Naive thymus-derived CD8-positive, alpha-beta T cell (primary cell): ENCODE measurements at places on chromosomes 4 and X.

GRCh38 chrX:16250296-16250695, 83.0 kb downstream of the MAGEB17 start:
- DNase-seq: no peak

- no peak for DNase-seq
Measured at GRCh38 chr4:128579154-128579853, 230.2 kb upstream of the JADE1 start.

DNA sequence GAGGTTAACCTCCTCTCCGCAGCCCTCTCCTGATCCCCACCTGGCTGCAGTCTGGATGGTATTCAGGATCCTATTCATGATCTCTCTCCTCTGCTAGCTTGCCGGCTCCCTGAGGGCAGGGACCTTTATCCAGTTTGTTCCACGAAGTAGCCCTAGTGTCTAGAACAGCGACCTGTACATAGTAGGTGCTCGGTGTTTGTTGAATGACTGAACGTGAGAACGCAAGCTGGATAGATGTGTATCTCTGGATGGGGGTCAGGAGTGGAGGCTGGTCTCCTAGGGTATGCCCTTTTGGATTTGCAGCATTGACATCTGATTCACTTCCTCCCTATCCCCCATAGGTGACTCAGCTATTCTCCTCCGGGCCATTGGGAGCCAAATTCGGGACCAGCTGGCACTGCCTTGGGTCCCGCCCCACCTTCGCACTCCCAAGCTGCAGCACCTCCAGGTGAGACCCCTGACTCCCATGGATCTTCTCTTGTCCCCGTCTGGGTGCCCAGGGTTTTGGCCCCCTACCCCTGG, 7.3 kb downstream of the CCDC22 start:
- no peak for DNase-seq

DNA sequence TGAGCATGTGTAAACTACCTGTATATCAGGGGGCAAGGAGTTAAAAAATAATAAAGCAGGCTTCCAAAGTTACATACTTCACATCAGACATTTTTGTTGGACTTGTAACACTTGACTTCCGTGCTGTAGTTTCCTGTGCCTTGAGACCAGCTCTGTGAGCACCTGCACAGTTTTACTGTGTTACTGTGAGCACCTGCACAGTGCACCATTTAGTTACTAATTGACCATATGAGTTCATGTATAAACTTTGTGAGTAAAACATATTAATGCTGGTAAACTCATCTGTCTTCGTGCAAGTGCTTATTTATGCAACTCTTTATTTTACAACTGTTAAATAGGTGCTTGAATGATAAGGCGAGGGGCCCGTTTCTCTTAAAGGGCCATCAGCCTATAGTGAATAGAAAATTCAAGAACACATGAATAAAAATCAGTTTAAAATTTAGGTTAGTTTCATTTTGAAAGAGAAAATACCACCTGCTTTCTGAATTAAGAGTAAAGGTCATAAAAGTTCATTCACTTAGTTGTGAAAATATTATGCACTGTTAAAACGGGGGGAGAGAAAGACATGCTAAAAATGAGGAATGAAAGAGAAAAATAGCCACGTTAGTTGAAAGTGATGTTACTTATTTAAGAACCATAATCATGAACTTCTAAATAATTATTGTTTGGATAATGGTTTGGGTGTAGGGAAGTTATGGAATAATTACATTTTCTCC, 42.4 kb downstream of the USP9X start:
- no peak for DNase-seq

DNA sequence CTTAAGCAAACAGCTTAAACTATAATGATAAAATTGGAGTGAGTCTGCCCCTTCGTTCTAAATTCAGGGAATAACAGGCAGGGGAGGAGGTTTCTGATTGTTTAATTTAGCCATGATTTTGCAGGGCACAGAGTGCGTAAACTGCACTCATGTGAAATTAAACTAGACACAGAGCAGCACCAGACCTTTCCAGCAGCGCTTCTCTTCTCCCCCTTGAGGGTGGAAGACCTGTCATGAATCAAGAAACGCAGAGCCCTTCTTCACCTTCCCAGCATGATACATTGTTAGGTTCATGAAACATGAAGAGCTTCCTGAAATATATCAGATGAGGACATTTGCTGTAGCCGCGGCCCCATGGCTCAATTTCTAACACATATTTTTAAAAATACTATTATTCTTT, 63.1 kb downstream of the FAM114A1 start:
- no peak for DNase-seq

DNA sequence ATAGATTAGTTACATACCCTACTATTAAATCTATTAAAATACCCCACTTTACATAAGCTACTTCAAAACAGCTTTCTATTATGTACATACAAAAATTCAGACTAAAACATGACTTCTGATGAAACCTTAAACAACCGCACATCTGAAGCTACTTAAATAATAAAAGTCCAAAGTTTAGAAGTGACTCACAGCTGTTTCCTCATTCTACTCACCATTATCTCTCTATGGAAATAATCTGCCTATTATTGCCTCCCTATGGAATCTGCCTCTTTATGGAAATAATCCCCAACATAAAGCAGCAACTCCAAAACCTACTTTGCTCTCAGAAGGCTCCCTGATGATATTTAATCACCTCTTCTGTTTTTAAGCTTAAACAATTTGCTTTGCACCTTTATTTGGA, 15.7 kb upstream of the BANK1 start:
- no peak for DNase-seq

DNA sequence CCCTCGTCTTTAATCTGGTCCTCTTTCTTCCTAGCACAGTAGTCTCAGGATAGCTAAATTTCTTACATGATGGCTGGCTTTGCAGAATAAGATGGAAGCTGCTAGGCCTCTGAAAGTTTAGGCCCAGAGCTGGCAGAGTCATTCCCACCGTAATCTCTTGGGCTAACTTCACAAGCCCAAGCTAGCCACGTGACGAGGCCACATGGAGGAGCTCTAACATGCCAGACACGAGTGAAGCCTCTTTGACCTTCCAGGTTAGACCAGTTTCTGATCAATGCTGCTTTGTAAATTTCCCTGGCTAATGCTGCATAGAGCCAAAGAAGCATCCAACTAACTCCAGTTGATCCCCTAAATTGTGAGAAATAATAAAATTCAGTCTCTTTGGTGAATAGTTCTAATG, 9.5 kb upstream of the CENPE start:
- no peak for DNase-seq

DNA sequence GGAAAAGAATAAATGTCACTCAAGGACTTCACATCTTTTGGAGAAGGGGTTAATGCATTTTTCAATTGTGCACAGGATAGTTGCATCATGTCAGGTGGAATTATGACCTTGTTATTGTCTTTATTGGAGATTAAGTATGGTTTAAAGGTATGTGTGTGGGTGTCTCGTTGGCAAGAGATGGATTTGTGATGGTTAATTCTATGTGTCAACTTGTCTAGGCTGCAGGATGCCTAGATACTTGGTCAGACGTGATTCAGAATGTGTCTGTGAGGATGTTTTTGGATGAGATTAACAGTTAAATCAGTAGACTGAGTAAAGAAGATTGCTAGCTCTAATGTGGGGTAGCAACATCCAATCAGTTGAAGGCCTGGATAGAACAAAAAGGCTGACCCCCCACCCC, 42.2 kb upstream of the HSD17B10 start:
- DNase-seq: no peak

DNA sequence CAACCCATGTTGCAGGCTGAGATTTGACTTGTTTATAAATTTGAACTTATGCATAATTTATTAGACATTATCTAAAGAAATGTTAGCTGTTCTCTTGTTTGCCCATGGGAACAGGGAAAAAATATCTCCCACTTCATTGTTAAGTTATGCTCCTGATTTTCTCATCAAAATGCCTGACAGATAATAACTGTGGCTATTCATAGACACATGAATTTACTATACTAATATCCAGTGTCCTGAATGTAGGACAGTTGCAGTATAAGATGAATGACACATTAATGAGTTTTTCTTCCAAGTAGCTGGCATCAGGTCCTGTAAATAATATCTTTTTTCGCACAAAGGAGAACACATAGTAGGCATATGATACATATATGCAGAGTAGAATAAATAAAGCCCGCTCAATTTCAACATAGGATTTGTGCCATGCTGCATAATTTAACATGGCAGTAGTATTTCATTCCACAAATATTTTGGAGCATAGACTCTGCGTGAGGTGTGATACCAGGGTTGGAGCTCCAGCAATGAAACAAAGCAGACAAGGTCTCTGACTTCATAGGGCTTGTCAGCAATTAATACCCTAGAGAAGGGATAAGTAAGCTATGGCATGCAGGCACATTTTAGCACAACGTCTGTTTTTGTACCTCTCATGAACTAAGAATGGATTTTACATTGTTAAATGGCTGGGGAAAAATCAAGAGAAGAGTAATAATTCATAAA, 40.4 kb upstream of the DDX53 start:
- DNase-seq: no peak

DNA sequence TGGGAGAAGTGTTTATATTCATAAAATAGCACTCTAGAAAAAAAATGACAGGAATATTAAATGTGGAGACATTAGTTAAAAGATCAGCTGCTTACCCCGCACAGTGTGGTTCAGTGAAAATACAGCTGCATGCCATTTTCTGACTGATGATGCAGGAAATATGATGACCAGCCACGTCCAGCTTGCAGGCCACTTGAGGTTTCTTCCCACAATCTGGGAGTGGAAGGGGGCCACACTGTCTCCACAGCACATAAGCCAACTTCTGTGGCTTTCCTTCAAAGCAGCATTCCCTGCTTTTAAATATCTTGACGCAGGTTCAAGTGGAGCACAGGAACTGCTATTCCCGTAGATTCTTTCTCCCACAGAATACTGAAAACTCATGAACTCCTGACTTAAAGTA, 173.4 kb upstream of the GALNT7 start:
- DNase-seq: no peak

DNA sequence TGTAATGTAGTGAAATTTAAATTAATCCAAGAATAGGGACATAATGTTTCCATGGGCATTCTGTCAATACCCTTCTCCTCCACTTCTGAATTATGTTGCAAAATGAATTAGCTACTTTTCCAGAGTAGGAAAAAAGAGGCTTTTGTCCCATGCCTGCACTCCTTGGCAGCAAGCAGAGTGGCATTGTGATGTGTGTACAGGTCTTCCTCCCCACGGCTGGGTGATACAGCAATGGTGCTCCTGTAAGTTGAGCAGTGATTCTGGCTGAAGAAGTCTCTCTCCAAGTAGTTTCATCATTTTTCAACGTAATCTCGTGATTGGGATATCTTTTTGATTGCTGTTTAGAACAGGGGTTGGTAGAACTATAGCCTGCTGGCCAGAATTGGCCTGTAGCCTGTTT, 59.9 kb downstream of the KIT start:
- DNase-seq: no peak

DNA sequence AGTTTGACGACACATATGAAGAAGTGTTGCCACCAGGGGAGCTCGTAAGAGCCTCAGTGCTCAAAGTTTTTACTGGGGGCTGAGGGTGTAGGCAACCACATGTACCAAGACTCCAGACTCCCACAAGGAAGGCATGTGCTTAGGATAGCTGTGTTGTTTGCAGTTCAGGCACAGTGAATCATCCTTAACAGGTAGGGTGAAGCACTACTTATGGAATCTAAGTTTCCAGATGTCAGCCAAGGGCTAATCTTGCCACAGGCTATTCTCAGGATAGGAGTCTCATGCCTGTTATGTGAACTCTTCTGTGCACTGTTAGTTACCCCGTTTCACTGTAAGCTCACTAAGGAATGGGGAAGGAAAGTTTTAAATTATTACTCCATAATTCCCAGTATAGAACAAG, 202.6 kb downstream of the TMA16 start:
- DNase-seq: no peak

DNA sequence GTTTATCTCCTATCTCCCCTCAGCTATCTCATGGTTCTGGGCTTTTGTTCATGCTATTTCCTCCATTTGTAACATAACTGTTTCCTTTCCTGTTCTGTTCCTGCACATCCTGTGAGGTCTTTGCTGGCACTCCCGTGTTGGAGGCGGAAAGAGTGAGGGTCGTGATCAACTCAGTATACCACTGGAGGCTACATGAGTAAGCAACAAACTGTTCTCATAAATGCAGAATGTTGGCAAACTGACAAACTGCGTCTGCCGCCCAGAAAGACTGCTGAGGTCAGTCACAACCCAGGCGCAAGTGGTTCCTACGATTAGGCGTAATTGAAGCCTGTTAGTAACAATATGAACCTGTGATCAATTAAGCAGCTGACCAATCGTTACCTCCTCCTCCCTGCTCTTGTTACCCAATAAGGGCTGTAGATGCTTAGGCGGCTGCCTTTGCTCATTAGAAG, 48.8 kb downstream of the C4orf33 start:
- no peak for DNase-seq

DNA sequence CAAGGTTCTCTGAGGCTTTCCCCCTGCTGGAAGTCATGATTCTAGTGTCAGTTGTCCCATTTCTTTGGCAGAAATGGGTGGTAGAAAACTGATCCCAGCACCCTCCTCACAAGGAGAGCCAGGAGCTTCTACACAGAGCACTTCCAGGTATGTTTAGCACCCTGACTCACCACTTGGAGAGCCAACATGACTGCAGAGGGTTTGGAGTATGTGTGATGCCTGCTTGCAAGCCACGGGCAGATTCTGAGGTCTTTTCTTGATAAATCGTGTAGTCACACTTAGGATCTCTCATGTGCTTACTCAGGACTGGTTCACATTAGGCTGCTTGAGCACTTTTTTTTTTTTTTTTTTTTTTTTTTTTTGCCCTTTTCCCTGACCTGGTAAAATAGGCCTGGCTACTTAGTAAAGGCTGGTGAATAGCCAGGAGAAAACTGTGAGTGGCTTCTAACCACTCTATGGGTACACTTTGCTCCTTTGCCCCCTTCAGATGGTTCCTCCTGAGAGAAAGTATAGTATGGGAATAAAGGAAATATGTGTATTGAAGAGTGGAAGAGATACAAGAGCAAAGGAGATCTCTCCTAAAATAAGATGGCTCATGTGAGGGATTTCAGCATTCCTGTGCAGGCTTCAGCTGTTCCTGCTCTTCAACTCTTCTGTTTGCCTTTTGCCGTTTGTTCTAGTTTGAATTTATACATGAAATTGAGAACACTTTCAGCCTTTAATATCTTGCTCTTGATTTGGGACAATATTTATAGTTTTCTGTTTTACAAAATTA, 103.6 kb downstream of the EMCN start:
- no peak for DNase-seq

DNA sequence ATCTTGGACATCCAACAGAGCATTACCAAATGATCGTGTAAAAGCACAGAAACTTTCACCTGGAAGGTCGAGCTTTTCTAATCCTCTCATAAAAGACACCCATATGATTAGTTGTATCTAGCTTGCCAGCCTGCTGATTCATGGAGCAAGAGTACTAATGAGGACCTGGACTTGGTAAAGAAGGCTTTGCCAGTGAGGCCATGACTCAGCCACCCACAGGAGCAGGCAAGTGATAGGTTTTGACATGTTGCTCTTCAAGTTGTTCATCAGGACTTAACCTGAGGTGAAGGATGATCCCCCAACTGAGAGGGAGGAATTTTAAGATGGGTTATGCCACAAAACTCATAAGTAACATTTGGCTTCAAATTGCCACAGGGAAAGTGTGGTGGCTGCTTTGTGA, 24.7 kb upstream of the EPGN start:
- no peak for DNase-seq

DNA sequence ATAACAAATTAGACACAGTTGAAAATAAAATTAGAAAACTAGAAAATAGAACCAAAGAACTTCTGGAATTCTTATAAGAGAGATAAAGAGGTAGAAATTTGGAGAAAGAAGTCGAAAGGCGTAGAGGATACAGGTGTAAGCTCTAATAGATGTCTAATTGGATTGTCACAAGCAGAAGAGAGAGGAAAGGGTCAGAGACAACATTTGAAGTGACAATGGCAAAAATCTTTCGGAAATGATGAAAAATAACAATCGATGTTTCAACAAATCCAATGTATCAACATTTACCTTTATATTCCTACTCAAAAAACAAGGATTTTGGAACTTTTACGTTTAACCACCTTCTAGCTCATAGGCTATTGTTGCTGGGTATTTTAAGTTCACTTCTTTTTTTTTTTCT, 3.8 kb downstream of the CXCL8 start:
- DNase-seq: no peak
